ENCODE measurements at places on chromosomes 2 and 18.

DNA sequence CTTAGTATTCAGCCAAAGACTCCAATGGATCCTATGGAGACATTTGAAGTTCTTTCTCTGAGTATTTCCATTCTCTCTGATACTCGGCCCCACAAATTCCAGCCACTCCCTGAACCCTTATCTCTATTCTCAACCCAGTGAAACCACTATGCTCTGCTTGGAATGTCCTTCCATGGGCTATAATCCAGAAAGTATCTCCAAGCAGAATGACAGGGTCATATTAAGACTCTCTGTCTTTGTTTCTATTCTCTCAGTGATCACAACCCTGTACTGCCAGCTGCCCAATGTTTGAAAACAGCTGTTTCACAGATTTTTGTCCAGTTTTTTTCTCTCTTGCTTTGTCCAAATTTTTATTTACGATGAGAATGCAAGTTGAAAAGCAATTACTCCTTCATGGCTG is 21.9 kb downstream of the CHMP3 start:
- H3K27me3 ChIP-seq, result no peaks in the 10 kb centered on the region
- DNase-seq, result no peak
- H3K36me3 ChIP-seq, result no peaks in the 10 kb centered on the region
- no peak overlapping the region for H3K4me3 ChIP-seq
- no peak overlapping the region for H3K27ac ChIP-seq
- no peaks in the 10 kb centered on the region for H3K4me1 ChIP-seq

GRCh38 chr2:36461039-36461681 is 105.6 kb downstream of the CRIM1 start:
- no peaks in the 10 kb centered on the region for H3K4me1 ChIP-seq
- peaks cover 1% of the 10 kb centered on the region for H3K36me3 ChIP-seq
- no peak for DNase-seq

DNA sequence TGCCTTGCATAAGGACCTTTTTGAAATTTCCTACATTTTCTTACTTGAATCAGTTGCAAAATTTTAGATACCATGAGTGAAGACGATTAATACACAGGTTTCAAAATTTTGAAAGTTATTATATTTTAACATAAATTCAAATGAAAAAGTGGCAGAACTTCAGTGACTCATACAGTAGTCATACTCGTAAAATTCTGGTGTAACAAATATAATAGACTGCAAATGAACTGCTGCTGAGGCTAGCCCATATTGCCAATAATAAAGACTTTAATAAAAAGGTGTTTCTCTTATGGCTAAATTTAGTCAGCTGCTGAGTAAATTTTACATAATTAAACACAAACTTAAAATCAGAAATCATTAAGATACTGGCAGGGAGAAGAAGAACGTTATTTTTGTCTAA is 36.9 kb downstream of the MSH6 start:
- no peak overlapping the region for H3K4me3 ChIP-seq
- H3K27me3 ChIP-seq, result no peaks in the 10 kb centered on the region
- no peaks in the 10 kb centered on the region for H3K36me3 ChIP-seq
- H3K4me1 ChIP-seq, result no peaks in the 10 kb centered on the region

- H3K27ac ChIP-seq, result no peak overlapping the region
- H3K27me3 ChIP-seq, result peaks cover 11% of the 10 kb centered on the region
- DNase-seq, result no peak
- no peak overlapping the region for H3K4me3 ChIP-seq
- H3K4me1 ChIP-seq, result no peaks in the 10 kb centered on the region
Observed at GRCh38 chr2:3066831-3067230, 310.8 kb downstream of the EIPR1 start.

DNA sequence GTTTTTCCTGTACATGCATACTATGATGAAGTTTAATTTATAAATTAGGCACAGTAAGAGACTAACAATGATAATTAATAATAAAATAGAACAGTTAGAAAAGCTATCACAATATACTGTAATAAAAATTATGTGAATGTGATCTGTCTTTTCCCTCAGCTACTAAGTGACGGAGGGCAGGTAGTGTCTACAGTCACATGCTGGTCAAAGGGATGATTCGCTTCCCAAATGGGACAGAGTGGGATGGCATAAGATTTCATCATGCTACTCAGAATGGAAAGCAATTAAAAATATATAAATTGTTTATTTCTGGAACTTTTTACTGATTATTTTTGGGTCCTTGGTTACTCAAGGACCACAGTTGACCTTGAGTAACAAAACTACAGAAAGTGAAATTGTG is 71.5 kb downstream of the DAW1 start:
- H3K4me3 ChIP-seq, result no peak overlapping the region
- no peak for DNase-seq
- H3K36me3 ChIP-seq, result no peaks in the 10 kb centered on the region
- H3K27me3 ChIP-seq, result no peaks in the 10 kb centered on the region
- H3K4me1 ChIP-seq, result no peaks in the 10 kb centered on the region

- no peaks in the 10 kb centered on the region for H3K27me3 ChIP-seq
- H3K4me3 ChIP-seq, result no peak overlapping the region
- no peaks in the 10 kb centered on the region for H3K4me1 ChIP-seq
- DNase-seq, result no peak
- H3K36me3 ChIP-seq, result no peaks in the 10 kb centered on the region
Observed at GRCh38 chr18:3329872-3330271, 67.9 kb downstream of the MYL12B start.

GRCh38 chr18:79625195-79625923 is 54.2 kb upstream of the CTDP1 start:
- H3K27ac ChIP-seq, result no peak overlapping the region
- no peak for DNase-seq
- H3K27me3 ChIP-seq, result peaks cover 8% of the 10 kb centered on the region
- H3K4me1 ChIP-seq, result no peaks in the 10 kb centered on the region
- no peak overlapping the region for H3K4me3 ChIP-seq
- H3K36me3 ChIP-seq, result no peaks in the 10 kb centered on the region

DNA sequence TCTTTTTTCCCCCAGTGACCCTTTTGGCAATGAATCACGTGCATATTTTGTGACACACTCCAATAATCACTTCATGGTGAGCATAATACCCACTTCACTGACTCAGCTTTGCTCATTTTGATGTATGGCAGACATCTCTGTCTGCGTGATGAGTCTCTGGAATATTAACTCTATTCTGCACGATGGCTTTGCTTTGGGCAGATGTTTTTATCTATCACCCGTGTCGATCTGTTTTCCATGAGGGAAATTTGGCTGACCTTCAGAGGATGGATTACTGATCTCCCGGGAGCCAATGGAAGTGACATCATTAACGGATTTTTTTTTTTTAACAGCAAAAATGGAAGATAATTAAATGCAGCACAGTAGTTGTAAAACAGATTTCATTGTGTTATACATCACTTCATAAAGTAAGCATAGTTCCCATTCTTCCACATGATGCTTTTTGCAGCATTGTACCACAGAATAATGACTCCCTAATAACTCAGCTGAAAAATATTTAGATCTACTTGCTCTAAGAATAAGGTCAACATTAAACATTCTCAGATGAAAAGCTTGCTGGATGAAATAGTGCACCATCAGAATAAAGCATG is 29.8 kb downstream of the CDC42EP3 start:
- no peaks in the 10 kb centered on the region for H3K4me1 ChIP-seq
- H3K27ac ChIP-seq, result no peak overlapping the region
- no peak for DNase-seq
- H3K27me3 ChIP-seq, result no peaks in the 10 kb centered on the region
- H3K4me3 ChIP-seq, result no peak overlapping the region
- H3K36me3 ChIP-seq, result no peaks in the 10 kb centered on the region

DNA sequence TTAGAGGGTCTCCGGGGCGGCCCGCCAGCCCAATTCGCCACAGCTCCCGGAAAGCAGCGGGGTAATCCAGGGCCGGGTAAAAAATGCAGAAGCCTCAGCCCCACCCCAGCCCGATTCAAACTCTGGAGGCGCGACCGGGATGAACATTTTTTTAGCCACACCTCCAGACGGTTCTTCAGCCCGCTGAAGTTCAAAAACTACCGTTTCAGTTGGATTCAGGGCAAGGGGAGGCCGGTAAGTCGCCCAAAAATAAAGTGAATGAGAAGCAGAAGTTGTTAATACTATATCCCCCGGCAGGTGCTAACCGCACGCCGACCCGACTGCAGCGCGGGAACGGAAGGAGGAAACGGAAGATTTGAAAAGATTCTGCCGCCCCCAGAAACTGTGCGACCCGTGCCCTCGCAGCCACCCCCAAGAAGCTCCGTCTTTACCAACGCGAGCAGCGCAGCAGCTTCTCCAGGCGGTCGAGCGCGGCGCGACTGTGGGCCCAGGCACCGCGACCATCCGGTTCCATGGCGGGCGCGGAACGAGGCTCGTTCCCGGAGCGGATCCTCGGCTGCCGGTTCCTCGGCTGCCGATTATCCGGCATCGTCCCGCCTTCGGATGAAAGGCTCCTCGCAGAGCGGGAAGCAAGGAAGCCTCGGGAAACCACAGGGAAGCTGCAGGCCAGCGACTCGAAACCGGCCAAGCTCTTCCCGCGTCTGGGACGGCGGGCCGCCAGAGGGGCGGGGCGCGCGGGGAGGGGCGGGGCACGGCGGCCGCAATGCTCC is at the start of gene BARD1:
TSS of gene BARD1 (minus strand) at position 703 of the 770 bp plus-strand sequence. CDS start at position 589, 114 bp downstream.
- DNase-seq, result no peak
- H3K4me3 ChIP-seq, result peak within 1 kb of the TSS; percentile 94
- no peaks in the 10 kb centered on the region for H3K4me1 ChIP-seq
- H3K27me3 ChIP-seq, result no peaks in the 10 kb centered on the region
